ENCODE measurements at places on chromosomes 12 and 14.
A peak's percentile ranks its signal among the peaks of the same experiment; 100 is the strongest.

DNA sequence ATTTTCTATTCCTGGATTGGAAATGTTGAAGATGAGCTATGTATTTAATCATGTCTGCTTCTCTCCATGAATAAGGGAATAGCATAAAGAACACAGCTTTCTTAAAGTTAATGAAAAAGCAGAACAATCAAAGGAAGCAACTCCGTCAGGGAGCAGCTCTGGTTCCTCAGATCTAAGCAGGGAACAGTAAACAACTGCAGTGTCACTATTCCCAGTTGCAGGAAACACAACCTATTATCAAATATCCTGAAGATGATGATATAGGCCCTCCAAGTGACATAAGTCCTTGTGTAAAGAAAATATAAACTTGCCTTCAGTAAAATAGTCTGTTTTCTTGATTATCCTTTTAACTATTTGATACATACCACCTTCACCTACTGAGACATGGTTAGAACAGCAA is 228.1 kb downstream of the KCNC2 start:
- no peaks in the 10 kb centered on the region for H3K4me1 ChIP-seq
- no peak overlapping the region for H3K4me3 ChIP-seq
- H3K36me3 ChIP-seq = no peaks in the 10 kb centered on the region
- no peaks in the 10 kb centered on the region for H3K27me3 ChIP-seq

GRCh38 chr12:106709068-106709511 is 65.4 kb upstream of the RIC8B start:
- no peaks in the 10 kb centered on the region for H3K4me1 ChIP-seq
- H3K27ac ChIP-seq = no peak overlapping the region
- H3K4me3 ChIP-seq = no peak overlapping the region
- no peaks in the 10 kb centered on the region for H3K36me3 ChIP-seq
- no peak for DNase-seq
- H3K27me3 ChIP-seq = no peaks in the 10 kb centered on the region

DNA sequence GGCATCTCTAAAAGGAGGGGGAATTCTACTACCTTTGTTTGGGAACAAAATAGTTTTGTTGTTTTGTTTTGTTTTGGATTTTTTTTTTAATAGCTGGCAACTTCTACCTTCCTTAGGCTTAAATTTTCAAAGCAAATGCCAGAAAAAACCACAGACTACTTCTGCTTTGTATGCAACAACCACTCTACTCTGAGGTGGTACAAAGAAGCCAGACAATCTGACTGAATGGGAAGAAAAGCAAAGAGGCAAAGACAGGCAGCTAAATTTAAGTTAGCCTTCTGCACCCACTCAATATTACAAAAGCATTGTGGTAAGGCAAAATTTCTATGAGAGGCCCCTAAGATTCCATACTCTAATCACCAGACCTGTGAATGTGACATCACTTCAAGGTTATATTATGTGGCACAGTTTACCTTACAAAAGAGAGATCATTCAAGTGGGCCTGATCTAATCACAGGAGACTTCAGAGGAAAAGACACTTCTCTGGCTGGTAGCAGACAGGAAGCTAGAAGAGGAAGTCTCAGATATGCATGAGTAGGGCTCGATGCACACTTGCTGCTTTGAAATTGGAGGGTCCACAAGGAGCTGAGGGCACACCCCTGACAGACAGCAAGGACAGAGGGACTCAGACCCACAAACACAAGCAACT is 566.6 kb downstream of the RPS29 start:
- H3K27ac ChIP-seq = no peak overlapping the region
- no peaks in the 10 kb centered on the region for H3K27me3 ChIP-seq
- DNase-seq = no peak
- H3K36me3 ChIP-seq = no peaks in the 10 kb centered on the region
- peaks cover 4% of the 10 kb centered on the region for H3K4me1 ChIP-seq
- no peak overlapping the region for H3K4me3 ChIP-seq

GRCh38 chr12:126343321-126343720 is 1278.1 kb downstream of the AACS start:
- no peak overlapping the region for H3K4me3 ChIP-seq
- H3K36me3 ChIP-seq = no peaks in the 10 kb centered on the region
- H3K4me1 ChIP-seq = no peaks in the 10 kb centered on the region
- H3K27me3 ChIP-seq = no peaks in the 10 kb centered on the region
- no peak for DNase-seq

- no peaks in the 10 kb centered on the region for H3K4me1 ChIP-seq
- H3K27ac ChIP-seq = no peak overlapping the region
- no peak overlapping the region for H3K4me3 ChIP-seq
- peaks cover 12% of the 10 kb centered on the region for H3K27me3 ChIP-seq
- H3K36me3 ChIP-seq = no peaks in the 10 kb centered on the region
- DNase-seq = peak; percentile 71
Measured at GRCh38 chr12:49288412-49288853, 6.5 kb upstream of the PRPH start.

GRCh38 chr14:24607081-24607480 is 2.4 kb downstream of the GZMH start:
- H3K4me1 ChIP-seq = no peaks in the 10 kb centered on the region
- H3K36me3 ChIP-seq = no peaks in the 10 kb centered on the region
- H3K27ac ChIP-seq = no peak overlapping the region
- no peaks in the 10 kb centered on the region for H3K27me3 ChIP-seq
- no peak for DNase-seq

DNA sequence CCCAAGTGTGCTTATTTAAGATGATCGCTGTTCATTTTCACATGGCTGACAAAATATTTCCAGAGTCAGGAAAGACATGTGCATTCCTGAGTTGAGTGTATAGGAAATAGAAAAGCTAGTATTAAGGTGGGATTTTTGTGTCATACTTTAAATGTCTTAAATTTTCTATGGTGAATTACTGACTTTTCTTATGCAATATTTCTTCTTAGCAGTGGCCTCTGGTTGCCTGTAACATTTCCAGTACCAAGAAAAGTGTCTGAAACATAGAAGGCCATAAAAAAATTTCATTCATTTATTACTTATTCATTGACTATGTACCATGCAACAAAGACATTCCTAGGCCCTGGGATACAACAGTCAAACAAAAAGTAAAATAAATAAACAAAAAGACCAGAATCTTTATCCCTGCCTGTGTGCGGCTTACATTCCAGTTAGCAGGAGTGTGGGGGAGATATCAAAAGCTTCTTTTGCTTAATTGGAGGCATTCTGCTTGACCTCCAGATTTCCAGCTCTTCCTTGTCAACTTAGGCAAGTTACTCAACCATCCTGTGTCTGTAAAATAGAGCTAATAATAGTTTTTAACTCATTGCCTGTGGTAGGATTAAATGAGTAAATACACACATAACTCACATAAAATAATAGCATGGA is 216.3 kb upstream of the FLRT2 start:
- H3K27ac ChIP-seq = peak overlapping the region; percentile 4
- DNase-seq = no peak
- H3K4me1 ChIP-seq = peaks cover 12% of the 10 kb centered on the region
- no peak overlapping the region for H3K4me3 ChIP-seq
- no peaks in the 10 kb centered on the region for H3K27me3 ChIP-seq
- no peaks in the 10 kb centered on the region for H3K36me3 ChIP-seq

GRCh38 chr12:94041850-94042249 is 106.5 kb upstream of the PLXNC1 start:
- H3K4me1 ChIP-seq = no peaks in the 10 kb centered on the region
- no peak for DNase-seq
- H3K27me3 ChIP-seq = no peaks in the 10 kb centered on the region
- no peak overlapping the region for H3K27ac ChIP-seq

- no peaks in the 10 kb centered on the region for H3K36me3 ChIP-seq
- H3K4me1 ChIP-seq = peaks cover 53% of the 10 kb centered on the region
- H3K27me3 ChIP-seq = no peaks in the 10 kb centered on the region
- H3K27ac ChIP-seq = peak overlapping the region; percentile 83
- no peak for DNase-seq
- no peak overlapping the region for H3K4me3 ChIP-seq
Measured at GRCh38 chr14:68669603-68670358, 123.1 kb downstream of the ZFP36L1 start.

- H3K4me1 ChIP-seq = no peaks in the 10 kb centered on the region
- no peaks in the 10 kb centered on the region for H3K36me3 ChIP-seq
- no peaks in the 10 kb centered on the region for H3K27me3 ChIP-seq
- no peak overlapping the region for H3K4me3 ChIP-seq
- peak; percentile 35 for DNase-seq
- no peak overlapping the region for H3K27ac ChIP-seq
Measured at GRCh38 chr12:3658327-3659163, 94.4 kb downstream of the CRACR2A start.

DNA sequence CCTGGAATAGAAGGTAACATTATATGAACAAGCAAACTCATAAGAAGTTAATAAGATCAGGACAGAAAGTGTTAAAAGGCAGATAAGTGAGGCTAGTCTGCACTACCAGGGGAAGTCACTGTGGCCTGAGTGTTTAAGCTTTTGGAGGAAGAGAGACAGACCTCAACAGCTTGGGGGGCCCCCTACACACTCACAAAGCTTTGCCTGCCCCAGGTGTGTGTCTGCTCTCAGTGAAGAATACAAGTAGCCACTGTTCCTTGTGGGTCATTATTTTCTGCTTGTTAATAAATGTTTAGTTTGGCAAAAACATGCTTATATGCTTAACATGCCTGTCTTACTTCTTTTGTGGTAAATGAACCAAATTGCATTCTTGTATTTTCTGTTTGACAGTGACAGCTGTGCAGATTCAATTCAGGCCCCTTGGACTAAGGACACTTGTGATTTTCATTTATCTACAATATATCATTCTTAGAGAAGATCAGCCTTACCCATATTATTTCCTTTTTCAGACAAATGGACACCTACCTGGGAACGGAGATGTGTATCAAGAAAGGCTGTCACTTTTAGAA is 50.7 kb upstream of the C12orf71 start:
- no peak for DNase-seq
- no peaks in the 10 kb centered on the region for H3K36me3 ChIP-seq
- no peaks in the 10 kb centered on the region for H3K27me3 ChIP-seq
- H3K4me1 ChIP-seq = no peaks in the 10 kb centered on the region
- no peak overlapping the region for H3K4me3 ChIP-seq

- H3K4me1 ChIP-seq = peaks cover 14% of the 10 kb centered on the region
- no peaks in the 10 kb centered on the region for H3K27me3 ChIP-seq
- no peak overlapping the region for H3K4me3 ChIP-seq
Measured at GRCh38 chr14:105394714-105395537, 3.4 kb upstream of the TEX22 start.

DNA sequence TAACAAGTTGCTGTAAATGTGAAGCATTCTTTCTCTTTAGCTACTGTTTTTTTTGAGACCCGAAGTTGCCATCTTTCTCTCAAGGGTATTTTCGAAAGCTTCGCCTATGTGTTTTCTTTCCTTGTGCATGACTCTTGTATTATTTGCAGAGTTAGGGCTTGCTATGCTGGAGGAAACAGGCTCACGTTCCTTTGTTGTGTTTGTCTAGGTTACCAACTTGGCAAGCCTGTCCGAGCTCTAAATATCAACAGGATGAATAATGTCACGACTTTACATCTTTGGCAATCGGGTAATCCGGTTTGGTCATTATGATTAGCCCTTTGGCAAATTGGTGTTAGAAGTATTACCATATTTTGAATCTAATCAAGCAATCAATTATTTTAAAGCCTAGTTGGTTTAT is 15.9 kb upstream of the ATP6V0A2 start:
- H3K36me3 ChIP-seq = no peaks in the 10 kb centered on the region
- no peaks in the 10 kb centered on the region for H3K4me1 ChIP-seq
- DNase-seq = no peak
- no peak overlapping the region for H3K27ac ChIP-seq
